ENCODE measurements at places on chromosomes 7 and 10.

DNA sequence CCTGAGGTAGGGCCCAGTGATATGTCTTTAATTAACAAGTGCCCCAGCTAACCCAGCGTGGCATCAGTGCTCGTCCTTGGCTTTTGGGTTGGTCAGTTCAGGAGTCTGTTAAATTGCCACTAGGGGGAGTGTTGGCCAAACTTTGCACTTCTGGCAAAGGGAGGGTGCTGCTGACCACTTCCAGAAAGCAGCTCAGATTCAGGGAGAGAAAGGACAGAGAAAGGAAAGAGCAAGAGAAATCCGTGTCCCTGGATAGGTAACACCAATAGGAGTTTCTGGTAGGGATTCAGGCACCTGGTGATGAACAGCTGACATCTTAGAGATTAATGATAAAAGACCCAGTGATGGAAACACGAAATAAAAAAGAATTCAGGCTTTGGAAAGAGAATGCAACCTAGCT lies 243.1 kb upstream of the AOAH start:
- peak; percentile 82 for DNase-seq

DNA sequence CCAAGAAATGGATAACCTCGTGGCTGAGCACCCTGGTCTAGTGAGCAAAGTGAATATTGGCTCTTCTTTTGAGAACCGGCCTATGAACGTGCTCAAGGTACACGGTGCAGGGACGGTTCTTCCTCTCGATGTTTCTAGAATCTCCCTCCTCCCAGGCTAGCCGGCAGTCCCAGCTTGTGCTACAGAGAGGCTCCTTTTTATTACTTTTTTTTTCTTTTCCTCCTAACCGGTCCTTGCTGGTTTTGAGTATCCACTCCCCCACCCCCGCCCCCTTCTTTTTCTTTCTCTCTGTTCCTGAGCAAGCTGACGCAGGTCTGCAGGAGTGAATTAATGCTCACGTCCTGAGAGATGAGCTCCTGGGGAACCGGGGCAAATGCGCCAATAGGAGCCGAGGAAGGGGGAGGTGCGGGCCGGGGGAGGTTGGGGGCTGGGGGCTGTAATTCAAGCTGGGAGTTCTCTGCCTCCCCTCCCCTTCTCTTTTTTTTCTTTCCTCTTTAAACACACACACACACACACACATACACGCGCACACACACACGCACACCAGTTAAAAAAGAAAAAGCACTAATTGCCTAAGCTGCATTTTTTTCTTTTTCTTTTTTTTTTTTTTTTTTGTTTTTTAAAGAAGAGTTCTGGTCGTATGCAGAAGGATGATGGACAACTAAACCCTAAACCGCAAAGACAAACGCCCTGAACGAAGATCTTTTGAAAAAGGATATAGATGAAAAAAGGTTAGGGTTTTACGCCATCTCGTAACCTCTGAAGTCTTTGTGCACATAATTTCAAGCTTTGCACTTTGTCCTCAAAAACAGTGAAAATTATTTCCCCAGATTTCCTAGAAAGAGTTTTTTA lies 6.6 kb downstream of the CPA2 start:
- peak; percentile 73 for DNase-seq

DNA sequence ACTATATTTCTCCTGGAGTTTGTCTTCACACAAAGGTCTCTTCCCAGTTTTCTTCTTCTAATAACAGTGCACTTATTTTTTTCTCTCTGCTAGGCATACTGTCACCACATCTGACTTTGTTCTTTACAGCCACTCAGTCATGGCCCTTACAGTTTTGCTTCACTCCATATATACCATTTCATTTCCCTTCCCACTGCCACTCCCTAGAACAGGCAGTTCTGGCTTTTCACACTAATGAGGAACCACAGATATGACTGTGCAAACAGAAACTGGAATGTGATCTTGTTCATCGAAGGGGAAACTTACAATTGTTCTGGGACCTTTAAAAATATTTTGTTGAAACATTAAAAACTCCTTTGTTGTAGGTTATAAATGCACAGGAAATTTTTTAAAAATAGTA lies 67.3 kb downstream of the EPDR1 start:
- DNase-seq = no peak

DNA sequence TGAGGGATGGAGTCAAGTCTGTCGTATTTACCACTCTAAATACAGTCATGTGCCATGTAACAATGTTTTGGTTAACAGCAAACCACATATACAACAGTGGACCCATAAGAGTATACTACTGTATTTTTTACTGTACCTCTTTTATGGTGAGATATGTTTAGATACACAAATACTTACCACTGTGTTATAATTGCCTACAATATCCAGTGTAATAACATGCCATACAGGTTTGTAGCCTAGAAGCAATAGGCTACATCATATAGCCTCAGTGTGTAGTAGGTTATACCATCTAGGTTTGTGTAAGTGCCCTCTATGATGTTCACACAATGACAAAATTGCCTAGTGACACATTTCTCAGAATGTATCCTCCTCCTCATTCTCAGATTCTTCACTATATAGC lies 110.4 kb downstream of the FAM107B start:
- no peak for DNase-seq

- DNase-seq = peak; percentile 5
These were observed 334.4 kb upstream of the CACNA2D1 start for GRCh38 chr7:82778021-82778420.

- no peak for DNase-seq
These were observed 56.9 kb upstream of the SHH start for GRCh38 chr7:155868955-155869783.

- DNase-seq = peak; percentile 41
These were observed 112.8 kb downstream of the CDK14 start for GRCh38 chr7:90708841-90709317.

DNA sequence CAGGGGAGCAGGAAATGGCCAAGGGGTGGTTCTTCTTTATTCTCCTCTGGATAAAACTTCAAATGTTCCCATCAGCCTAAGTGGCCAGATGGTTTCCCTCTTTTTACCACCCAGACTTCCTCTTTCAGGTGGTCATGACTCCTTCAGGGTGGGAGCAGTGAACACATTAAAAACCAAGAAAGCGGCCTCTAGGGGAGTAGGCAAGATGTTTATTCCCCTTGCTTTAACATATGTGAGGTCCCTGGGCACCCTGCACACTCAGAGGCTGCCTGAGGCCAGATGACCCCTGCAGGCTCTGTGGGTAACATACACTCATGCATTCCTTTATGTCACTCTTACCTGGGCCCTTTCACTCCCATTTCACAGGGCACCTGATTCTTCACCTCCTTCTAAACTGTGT lies 357.4 kb downstream of the ABCA13 start:
- DNase-seq = no peak

DNA sequence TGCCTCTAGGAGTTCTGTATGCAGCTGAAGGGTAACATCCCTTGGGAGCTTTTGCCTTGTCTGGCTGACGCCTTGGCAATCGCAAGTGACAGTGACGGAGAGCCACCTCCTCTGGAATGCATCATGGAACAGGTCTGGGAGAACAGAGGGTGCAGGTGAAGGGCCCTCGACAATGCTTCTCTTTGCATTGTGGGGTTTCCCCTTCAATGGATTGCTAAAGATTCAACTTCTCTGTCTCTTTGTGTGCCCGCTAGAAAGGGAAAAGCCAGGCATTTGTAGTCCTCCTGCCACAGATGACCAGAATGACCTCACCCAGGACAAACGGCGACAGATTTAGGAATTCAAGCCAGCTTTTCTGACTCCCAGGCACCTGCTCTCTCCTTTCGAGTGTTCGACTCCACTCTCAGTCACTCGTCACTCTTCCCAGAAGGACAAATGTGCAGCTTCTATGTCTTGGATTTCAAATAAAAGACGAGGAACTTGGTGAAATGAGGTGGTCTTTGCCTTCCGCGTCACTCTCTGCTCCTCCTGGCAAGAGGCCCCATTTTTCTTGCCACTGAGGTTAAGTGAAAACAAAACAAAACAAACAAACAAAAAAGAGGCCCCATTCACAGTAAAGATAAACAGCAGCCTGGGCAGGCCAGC lies 26.1 kb downstream of the IL2RA start:
- DNase-seq = no peak

- no peak for DNase-seq
These were observed 160.8 kb upstream of the TCF7L2 start for GRCh38 chr10:112789248-112789647.

- DNase-seq = no peak
These were observed 54.9 kb upstream of the ZMIZ2 start for GRCh38 chr7:44693641-44694313.

- DNase-seq = peak; percentile 59
These were observed 12.2 kb downstream of the ARPC1B start for GRCh38 chr7:99386584-99387238.

- DNase-seq = no peak
These were observed 37.0 kb downstream of the KCNMA1 start for GRCh38 chr10:77600640-77601039.

GRCh38 chr10:116408719-116409118 lies 18.9 kb upstream of the PNLIPRP3 start:
- peak; percentile 10 for DNase-seq

DNA sequence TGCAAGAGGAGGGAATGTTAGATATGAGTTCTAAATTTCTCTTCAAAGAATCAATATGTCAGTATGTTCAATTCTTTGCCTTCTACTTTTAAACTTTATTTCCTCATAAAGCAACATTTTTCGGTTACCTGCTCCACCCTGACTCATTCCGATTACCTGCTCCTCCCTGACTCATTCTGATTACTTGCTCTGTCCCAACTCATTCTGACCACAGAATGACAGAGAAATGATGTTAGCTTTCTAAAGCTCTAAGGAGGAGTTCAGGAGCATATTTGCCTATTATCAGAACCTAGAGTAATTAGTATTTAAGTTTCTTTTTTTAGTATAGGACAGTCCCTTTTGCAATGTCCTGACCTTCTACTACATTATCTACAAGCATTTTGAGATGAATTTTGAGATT lies 24.5 kb upstream of the PPP1R9A start:
- DNase-seq = no peak

- DNase-seq = no peak
These were observed 15.9 kb downstream of the YKT6 start for GRCh38 chr7:44216521-44217222.

GRCh38 chr10:48784031-48784430 lies 99.4 kb downstream of the WDFY4 start:
- DNase-seq = no peak

GRCh38 chr7:17882685-17883084 lies 57.6 kb downstream of the SNX13 start:
- no peak for DNase-seq

DNA sequence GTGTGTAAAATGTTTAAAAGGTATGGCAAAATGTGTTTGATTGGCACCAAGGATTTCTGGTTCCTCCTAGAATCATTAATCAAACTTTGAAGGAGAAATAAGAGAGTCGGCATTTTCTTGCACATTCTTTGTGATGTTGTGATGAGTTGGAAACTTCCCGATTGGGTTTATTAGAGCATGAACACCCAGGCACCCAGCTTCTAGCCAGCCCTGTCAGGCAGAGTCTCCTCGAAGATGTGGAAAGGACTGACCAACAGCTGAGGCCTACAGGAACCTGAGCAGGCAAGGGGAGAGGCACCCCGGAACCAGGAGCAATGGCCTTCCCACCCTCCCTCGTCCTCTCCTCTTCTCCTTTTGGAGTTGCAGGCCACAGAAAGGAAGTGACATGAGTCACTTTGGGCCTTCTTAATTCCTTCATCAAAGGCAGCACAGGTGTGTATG lies 68.7 kb downstream of the EGFR start:
- no peak for DNase-seq

GRCh38 chr7:27159266-27160144 lies 3.0 kb upstream of the HOXA7 start:
- DNase-seq = no peak
